ENCODE measurements at places on chromosomes 7 and 10.

DNA sequence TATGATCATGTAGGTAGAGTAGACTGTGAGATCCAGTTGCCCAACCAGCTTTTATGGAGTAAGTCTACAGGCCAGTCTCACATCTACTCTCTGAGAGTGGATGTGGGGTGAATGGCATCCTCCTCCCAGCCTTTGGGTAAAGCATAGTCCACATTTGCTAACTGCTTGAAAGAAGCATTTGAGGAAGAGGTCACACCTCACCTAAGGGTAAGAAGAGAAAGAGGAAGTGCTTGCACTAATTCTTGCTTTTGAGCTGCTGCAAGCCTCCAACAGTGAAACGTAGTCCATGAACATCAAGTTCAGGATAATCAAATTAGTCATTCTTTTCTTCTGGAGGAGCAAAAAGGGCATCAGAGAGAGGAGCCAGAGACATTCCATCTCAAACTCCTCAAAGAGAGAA, 93.9 kb upstream of the AGR3 start:
- DNase-seq = no peak

DNA sequence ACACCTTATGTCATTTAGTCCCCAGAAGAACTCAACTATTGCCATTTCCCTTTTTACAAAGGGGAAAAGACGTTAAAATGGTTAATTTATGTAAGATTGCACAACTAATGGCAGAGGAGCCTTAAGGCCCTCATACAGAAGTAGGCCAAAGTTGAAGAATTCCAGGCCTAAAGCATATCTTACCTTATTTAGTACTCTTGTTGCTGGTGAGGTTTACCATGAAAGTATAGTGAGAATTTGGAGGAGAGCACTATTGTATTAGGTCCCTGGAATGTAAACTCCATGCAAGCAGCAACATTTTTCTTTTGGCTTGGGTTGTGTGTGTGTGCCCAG, 731 bp upstream of the CRPPA start:
- no peak for DNase-seq

- DNase-seq = no peak
Observed at GRCh38 chr7:73844131-73844547, 1.8 kb upstream of the METTL27 start.

GRCh38 chr7:150685219-150686029, at the start of gene GIMAP2:
Gene GIMAP2, plus strand, starts transcription at chr7:150685706. Its CDS starts 1,354 bp downstream, at chr7:150687060.
- peak; percentile 20 for DNase-seq

GRCh38 chr7:158824028-158824427, 5.3 kb downstream of the ESYT2 start:
- DNase-seq = no peak

- no peak for DNase-seq
Observed at GRCh38 chr7:123824754-123825067, 20.3 kb upstream of the HYAL4 start.

GRCh38 chr7:43914795-43915194, 8.4 kb upstream of the URGCP start:
- no peak for DNase-seq

DNA sequence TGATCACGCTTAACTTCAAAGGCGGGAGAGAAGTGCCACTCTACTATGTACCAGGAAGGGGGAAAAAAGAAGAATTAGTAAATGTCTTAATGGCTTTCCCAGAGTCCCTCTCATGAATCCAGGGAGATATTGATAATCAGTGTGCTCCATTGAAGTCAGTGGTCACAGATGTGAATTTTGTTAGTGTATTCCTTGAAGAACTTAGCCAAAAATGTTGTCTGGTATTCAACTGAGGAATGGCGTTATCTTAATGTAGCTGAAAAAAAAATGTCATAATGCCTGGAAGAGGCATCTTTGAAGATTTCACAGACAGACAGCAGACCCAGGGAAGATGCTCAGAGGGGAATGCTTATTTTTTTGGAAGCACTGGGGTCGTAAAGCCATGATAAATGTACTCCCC, 250.4 kb downstream of the WDR11 start:
- no peak for DNase-seq

DNA sequence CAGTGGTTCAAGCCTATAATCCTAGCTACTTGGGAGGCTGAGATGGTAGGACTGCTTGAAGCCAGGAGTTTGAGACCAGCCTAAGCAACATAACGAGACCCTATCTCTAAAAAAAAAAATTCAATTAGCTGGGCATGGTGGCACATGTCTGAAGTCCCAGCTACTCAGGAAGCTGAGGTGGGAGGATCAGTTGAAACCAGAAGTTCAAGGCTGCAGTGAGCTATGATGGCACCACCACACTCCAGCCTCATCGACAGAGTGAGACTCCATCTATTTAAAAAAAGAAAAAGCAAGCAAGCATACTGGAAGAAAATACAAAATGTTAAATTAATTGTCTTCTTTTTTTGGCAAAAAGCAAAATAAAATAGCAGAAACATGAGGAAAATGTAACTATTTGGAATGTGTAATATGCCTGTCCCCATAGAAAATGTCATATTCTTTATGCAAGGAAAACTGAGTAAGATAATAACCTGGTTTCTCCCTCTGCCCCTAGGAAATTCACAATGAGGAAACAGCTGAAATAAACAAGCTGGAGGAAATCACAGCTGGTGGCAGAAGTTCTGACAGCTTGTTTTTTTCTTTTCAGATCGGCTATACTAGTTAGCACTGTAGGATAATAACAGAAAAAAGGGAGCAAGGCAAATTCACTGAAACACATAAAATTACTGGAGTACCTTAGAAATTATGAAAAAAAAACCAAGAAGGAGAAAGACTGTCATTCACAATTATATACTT, 48.5 kb downstream of the HERPUD2 start:
- peak; percentile 26 for DNase-seq
